ENCODE measurements at places on chromosomes 1 and 21.

GRCh38 chr1:153565529-153566374, at the start of gene S100A2:
Gene S100A2 (minus strand): TSS chr1:153565844. CDS start chr1:153563877, 1,967 bp downstream.
- DNase-seq = no peak

DNA sequence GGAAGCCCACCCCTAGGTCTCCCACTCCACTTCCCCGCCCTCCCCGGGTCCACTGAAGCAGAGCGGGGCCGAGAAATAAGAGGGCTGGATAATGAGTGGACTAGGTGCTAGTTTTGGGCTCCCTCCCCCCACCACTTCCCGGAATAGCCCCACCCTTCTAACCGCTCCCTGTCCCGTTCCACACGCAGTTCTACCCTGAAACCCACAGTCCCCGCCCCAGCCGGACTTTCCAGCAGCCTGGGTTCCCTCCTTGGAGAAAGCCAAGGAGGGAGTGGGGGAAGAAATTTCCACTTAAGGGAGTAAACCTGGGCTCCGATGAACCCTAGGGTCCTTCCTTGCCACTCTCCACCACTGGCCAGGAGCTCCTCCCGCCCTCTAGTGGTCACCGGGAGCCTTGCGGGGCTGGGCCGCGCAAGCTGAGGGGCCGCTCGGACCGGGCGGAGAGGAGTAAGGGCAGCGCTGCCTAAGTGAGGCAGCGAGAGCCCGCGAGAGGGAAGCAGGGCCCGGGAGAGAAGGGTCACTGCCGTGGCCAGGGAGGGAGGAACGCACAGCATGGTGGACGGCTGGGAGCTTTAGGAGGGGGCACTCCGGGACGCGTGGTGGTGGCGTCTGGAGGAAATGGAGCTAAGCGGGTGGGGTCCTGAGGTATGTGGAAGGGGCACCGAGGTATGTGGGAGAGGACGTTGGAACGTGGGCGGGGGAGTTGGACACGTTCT, 14.3 kb downstream of the THBS3 start:
- DNase-seq = peak; percentile 26

GRCh38 chr21:28074676-28075075, 918.0 kb downstream of the LTN1 start:
- no peak for DNase-seq

DNA sequence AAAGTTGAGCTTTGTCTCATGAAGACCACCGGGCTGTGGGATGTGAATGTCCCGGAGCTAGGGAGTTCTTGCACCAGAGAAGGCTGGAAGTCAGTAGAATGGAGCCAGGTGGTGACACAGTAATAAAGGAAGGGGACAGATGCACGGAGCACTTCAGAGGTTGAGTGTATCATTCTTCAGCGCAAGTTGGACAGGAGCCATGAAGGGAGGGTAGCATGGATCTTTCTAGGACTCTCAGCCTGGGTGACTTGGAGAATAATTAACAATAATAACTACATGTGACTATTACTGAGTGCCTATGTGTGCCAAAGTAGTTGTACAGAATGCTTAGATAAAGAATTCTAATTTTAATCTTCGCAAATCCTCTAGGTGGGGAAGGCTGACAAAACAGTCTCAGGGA, 258.7 kb upstream of the AJAP1 start:
- no peak for DNase-seq

- DNase-seq = no peak
Measured at GRCh38 chr21:38261851-38262250, 5.1 kb downstream of the KCNJ15 start.

- DNase-seq = no peak
Measured at GRCh38 chr1:8121261-8122159, 95.4 kb upstream of the ERRFI1 start.

GRCh38 chr1:185998391-185998790, 264.2 kb downstream of the HMCN1 start:
- no peak for DNase-seq

DNA sequence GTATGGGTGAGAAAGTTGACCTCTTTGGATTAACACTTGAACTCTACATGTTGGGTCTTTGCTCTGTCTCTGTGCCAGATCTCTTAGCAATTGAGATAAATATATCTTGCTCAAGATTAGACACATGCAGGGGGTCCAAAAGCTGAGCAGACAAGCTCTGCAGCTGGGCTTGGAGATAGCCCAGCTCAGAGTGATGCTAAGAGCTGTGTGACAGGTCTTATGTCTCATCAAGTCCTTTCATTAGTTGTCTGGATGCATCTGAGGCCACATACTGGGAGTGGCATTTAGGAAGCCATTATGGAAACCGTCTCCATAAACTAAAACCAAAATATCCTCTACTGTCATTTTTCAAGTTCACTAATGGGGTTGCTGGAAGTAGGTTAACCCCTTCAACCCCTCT, 289.4 kb upstream of the DUSP10 start:
- DNase-seq = no peak

DNA sequence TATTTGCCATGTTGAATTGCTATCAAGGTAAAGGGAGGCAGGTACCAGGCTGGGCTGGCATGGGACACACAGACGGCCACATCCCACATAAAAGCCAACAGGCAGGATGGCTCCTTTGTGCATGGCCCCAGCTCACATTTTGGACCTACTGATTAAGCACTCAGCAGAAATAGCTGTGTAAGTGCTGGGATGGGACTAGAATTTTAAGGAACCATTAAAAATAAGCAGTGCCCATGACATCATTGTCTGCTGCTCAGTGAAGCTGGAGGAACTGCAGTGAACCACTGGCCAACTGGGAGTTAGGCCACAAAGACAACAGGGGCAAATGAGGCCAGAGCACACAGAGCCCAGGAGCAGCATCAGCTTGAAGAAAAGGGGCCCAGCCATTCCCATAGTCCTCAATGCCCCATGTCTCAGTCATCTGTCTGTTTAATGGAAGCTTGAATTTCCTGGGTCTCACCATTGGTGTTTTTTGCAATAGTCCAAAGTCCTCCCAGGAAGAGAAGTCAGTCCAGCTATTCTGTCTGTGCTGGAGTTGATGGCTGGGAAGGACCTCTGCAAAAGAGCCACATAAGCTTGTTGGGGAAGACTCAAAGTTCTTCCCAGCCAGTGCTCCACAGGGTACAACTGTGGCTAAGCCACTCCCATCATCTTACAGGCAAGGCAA, 45.3 kb upstream of the TNR start:
- no peak for DNase-seq

GRCh38 chr1:91597215-91597614, 96.6 kb downstream of the CDC7 start:
- DNase-seq = no peak

GRCh38 chr1:210003501-210003900, 65.5 kb downstream of the SYT14 start:
- no peak for DNase-seq

DNA sequence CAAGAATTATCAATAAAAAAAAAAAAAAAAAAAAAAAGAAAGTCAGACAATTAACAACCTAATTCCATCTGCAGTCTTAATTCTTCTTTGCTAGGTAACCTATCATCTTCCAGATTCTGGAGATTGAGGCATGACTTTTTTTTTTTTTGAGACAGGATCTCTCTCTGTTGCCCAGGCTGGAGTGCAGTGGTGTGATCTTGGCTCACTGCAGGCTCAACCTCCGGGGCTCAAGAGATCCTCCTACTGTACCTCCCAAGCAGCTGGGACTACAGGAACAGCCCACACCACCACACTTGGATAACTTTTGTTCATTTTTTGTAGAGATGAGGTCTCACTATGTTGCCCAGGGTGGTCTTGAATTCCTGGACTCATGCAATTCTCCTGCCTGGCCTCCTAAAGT, 4.6 kb upstream of the RAD54L start:
- no peak for DNase-seq

GRCh38 chr1:101004061-101004460, 21.5 kb downstream of the DPH5 start:
- DNase-seq = no peak

DNA sequence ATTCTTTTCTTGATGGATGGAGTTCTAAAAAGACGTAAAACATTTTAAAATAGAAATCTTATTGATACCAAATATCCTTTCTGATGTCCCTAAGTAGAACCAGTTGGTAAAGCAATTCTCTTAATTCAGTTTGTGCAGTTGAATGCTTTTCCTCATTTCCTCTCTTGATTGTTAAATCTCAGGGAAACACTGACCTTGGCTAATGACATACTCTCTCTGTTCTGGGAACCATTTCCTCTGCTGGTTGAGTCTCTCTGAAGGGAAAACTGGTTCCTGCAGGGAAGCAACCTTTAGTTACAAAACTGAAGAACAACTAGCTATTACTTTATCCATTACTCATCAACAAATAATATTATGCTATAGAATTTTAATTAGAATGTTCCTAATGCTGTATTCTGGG, 36.7 kb downstream of the HLX start:
- DNase-seq = no peak

- no peak for DNase-seq
Measured at GRCh38 chr1:109547463-109548320, 723 bp upstream of the GNAI3 start.

- DNase-seq = no peak
Measured at GRCh38 chr21:38478782-38479181, 19.5 kb downstream of the ERG start.

DNA sequence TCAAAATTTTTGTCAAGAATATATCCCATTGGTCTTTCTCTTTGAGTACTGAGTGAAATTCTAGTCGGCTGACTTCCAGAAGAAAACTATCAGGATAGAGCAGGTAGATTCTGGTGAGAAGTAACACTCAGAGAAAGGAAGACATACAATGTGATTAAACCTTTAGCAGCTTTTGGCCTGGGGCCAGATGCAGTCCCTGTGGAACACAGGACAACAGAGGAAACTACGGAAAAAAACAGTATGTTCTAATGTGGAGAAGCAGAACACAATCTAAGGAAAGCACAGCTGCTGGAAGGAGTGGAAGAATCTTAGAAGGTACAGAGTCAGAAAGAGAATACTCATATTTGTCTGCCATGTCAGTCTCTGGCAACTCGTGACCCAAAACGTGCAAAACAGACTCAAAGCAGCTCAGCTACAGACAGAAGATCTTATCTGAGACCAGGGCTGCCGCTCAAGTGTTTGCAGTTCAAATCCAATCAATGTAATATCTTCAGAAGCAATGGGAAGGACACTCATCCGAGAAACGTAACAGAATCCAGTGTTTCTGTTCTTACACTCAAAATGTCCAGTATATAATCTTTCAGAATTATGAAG, 283.8 kb downstream of the MRPL39 start:
- DNase-seq = no peak

- DNase-seq = no peak
Measured at GRCh38 chr1:213335084-213335483, 284.0 kb downstream of the RPS6KC1 start.

DNA sequence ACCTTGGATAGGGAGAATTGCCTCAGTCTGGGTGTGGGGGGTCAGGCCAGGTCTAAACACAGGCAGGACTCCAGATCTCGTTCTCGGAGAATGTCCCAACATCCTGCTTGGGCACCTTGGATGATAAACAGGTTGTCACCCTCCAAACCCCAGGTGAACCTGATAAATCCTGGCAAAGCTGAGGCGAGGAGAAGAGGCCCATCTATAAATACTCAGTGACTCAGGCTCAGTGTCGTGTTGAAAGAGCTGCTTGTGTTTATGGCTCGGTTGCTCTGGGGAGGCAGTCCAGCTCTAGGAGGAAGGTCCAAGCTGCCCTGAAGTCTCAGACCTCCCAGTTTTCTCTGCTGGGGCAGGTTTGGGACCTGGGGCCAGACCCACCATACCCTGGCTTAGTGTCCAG, 15.8 kb upstream of the TRIM63 start:
- DNase-seq = no peak

- no peak for DNase-seq
Measured at GRCh38 chr1:207918581-207918980, 7.7 kb upstream of the CD34 start.

DNA sequence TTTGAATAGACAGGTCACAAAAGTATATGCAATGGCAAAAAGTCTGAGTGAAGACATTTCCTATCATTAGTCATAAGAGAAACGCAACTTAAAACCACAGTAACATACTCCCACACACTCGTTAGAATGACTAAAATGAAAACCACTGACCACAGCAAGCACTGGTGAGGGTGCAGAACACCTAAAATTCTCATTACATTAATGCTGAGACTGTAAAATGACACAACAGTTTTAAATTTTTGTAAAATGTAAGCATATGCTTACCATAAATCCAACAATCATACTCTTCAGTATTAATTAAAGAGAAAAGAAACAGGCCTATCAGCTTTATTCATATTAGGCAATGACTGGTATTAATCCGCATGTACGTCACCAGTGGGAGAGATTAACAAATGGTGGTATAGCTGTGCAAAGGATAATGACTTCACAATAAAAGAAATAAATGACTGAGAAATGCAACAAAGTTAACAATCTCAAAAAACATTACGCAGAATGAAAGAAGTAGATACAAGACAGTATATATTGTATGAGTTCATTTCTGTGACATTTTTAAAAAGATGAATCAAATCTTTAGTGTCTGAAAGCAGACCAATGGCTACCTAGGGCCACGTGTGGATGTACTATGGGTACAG, 253.5 kb downstream of the AKT3 start:
- no peak for DNase-seq

DNA sequence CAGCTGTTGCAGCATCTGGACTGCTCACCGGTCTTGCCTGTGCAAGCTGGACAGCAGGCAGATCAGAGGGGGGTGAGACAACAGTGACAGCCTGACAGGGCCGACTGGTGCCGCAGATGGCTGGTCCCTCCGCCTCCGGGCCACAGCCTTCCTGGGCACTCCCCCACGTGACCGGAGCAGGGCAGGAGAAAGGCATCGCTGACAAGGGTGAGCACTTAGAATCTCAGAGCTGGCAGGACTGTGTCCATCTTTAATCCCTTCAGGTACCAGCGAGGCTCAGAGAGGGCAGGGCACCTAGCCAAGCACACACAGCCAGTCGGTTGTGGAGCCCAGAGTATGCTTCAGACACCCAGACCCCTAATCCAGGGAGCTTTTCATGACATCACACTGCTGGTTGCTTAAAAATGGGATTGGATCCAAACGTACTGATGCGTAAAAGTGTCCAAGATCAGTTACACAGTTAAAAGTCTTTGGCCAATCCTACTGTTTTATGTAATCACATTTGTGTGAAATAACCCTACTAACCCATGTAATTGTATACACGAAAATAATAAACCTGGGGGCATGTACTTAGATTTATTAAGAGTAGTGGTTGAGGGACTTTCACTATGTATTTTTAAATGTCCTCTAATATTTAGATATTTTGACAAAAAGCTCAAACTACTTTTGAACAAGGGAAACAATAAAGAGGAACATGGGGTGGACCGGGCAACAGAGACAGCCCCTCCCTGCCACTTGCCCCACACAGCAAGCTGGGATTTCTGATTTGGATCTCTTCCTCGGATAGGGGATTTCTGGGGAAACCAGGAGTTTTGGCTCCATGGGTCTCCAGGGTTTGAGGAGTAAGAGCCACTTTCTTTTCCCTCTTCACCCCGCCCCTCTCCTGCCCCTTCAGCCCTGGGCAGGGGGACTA, 758 bp upstream of the CNTN2 start:
- no peak for DNase-seq

Measured in NCI-H1048 (cell line).